Renal cortical epithelial cell (primary cell): ENCODE measurements at places on chromosomes 12 and 14.

- peak; percentile 71 for DNase-seq
Measured at GRCh38 chr14:92425101-92425500, 88.5 kb upstream of the RIN3 start.

- no peak for DNase-seq
Measured at GRCh38 chr14:75453817-75454434, 26.1 kb downstream of the JDP2 start.

DNA sequence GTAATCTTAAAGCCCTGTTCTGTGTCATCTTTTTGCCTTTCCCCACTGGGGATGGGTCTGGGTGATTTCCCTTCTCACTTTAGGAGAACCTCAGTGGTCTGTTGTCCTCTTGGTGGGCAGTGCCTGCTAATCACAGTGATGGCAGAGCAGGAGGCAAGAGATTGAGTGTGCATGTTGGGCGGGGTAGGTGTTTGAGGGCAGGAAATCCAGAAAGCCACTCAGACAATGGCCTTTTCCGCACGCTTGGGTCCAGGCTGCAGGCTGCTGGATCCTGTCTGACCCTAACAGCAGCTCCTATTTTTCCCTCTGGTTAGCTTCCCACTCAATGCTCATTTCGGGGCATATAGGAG, 13.7 kb upstream of the ITGA5 start:
- DNase-seq: no peak

- no peak for DNase-seq
Measured at GRCh38 chr12:51090705-51091229, 7.4 kb upstream of the CSRNP2 start.

DNA sequence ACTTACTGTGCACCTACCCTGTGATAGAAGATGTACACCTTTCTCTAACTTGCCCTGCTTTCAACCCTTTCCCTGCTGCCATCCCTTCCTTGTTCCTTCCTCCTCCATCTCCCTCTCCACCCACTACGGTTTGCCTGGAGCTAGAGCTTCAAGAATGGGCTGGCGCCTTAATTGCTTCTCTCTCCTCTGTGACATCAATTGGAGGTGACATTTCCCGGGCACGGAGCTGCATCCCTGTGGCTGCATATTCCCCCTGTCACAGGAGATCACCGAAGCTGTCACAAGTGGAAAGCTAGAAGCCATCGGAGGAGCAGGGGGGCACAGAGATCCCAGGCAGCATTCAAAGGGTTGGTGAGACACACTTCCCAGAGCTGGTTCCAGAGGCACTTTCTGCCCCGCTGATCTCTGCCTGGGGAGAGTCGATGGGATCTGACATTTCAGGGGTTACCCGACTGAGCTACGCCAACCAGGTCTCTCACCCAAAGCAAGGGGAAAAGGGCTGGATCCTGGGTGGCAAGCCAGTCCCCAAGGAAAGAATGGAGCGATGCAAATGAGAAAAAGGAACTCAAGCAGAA, 604.9 kb downstream of the MED13L start:
- no peak for DNase-seq

- DNase-seq: no peak
Measured at GRCh38 chr12:122079532-122080081, 1.1 kb downstream of the MLXIP start.

DNA sequence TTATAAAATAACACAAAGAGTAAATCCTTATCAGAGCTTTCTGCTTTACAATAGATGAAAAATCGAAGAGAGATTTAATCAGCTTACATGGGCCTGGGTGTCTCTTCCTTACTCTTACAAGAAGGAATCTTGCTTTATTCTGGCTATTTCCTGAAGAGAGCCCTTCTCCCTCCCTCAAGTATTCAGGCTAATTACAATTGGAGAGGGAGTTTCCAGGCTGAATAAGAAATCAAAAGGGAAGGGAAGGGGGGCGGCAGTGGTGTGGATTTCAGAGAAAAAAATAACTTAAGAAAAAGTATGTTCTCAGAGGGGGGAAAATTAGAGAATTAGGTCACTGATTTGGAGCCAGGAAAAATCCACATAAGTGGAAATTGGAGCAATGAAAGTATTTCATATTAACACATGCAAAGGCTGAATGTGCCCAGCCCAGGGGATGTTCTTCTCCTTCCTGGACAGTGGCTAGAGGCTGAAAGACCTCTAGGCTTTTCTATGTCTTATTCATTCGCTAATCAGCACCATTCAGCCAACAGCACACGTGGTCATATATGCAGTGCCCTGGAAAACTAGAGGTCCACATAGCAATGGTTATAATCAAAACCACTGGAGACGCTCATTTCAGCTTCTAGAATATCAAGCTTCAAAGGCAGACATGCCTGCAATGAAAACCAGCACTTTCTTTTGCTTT, 158.9 kb upstream of the BTG1 start:
- peak; percentile 13 for DNase-seq

GRCh38 chr14:22811722-22812121, 3.5 kb downstream of the SLC7A7 start:
- no peak for DNase-seq

DNA sequence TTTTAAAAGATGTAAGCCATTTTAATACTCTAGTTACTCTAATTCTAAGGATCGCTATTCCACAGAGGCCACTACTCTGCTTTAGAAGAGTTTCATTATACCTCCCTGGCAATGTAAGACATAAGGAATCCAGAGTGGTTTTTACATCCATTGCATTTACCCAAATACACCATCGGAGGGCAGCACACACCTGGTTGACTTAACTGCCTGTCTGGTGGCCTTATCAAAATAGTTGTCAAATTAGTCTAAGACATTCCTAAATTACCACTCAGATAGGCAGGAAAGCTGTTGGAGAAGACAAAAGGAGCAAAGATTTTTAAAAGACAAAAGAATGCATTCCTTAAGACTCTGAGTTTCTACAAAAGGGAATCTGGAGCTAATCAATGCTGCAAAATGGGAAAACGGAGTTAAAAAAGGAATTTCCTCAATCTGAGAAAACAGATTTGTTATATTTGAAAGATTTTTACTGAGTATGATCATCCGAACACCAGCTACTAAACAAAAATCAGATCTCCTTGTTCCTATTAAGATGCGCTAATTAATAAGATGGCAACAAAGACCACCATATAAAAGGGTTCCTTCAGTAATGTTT, 33.8 kb upstream of the FGD4 start:
- peak; percentile 77 for DNase-seq

GRCh38 chr14:39609119-39609518, 176.9 kb upstream of the FBXO33 start:
- no peak for DNase-seq

DNA sequence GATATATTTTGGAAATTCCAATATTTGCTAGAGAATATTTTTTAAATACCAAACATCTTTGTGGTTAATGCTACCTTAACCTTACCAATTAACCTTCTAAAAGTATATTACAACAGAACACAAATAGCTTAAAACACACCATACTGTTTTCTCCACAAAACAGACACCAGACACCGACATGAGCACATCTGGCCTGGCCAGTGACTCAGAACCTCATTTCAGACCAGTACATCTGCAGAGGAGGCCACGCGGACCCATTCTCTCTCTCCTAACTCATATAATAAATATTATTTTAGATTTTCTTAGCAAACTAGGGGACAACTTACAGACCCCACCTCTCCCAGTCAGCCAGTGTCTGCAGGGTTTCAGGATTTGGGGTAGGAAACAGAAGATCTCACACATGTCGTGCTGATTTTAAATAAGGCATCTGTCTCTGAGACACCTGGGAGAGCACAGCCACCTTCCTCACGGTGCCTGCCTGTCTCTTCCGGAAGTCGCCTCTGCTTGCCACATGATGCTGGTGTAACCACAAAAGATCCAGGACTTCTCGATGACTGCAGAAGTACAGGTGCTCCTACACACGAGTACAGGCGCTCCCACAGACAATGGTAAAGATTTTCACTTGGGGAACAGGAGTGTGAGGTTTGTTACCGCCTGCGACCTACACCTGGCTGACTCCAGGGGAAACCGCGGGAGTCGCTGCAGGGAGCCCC, 9.7 kb upstream of the ANKLE2 start:
- no peak for DNase-seq

GRCh38 chr12:53729644-53730043, 2.4 kb upstream of the CALCOCO1 start:
- DNase-seq: no peak

DNA sequence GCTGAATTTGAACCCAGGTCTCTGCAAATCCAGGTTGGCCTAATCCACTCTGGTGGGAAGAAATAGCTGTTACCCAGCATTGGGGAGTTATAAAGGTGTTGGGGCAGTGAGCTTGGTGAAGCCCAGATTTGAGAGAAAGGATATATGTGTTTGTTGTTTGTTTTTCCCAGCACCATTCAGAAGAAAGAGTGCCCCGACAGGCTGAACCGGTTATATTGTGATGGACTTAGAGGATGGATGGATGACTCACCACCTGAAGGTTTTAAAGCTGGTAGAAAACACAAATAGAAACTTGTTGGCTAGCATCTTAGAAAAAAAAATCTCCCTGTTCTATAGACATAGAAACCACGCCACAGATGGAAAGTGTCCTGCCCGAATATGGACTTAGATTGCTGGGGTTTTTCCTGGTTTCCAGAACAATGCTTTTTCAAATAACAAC, 404.6 kb downstream of the MED13L start:
- DNase-seq: peak; percentile 48

DNA sequence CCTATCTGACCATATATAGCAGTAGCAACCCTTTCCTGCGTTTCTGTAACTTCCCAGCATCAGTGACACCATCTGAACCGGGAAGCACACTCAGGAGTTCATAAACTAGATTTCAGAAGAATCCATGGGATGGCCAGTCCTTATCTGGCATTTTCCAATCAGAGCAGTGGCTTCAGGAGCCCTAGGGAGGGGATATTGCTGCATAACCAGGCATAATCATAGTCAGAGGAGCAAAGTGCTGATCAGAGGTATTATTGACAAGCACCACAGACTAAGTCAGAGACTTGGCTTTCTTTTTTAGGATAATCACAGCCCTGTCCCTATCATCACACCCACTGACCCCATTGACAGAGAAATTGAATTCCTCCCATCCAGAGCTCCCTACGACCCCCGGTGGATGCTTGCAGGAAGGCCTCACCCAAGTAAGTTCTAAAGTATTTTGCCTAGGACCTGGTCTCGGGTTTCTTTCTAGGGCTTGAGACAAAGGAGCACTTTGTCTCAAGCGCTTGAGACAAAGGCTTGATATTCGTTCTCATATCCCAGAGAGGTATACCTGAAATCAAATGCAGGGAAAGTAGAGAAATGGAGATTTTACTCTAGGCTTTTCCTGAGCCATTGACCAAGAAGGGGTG, 55.1 kb downstream of the FOXN4 start:
- no peak for DNase-seq

DNA sequence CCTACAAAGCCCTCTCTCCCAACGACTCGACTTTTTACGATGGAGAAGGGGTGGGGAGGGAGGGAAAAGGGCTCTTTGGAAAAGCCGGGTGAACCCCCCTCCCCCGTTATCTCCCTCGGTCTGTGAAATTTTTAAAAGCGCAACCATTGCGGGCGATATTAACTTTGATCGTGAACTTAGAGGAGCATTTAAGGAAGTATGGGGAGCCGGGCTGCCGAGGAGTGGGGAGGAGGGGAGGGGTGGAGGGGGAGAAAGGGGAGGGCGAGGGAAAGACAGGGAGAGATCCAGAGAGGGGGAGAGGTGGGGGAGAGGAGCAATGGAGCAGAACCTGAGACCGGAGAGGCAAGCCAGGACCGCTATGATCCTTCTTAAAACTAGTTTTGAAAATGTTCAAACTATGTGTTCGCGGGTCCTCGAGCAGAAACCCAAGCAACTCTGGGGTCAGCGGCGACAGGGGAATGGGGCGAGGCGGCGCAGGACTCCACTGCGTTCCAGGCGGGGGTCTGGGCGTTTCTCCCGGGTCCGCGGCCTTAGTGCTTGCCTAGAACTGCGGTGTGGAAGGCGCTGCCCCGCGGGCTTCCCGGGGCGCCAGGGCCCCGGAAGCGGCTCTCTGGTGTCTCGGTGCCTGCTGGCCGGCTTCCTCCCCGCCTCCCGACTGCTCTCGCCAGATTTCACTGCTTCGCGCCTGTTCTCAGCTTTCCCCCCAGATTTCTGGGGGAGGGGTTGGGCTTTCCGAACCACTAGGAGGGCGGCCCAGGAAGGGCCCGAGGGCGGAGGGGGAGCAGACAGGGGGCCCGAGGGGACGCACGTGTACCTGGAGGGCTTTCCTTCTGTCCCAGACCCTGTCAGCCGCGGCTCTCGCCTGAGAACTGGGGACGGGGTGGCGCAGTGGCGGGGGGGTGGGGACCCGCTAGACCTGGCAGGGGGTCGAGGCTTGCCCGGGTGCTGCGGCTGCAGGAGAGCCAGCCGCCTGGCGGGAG, at the start of gene HOTAIR:
Gene HOTAIR, minus strand, starts transcription at position 871 of the 980 bp plus-strand sequence.
- no peak for DNase-seq

GRCh38 chr14:50041980-50042379, 74.4 kb downstream of the VCPKMT start:
- DNase-seq: no peak

GRCh38 chr12:130573766-130574165, 142.3 kb downstream of the RIMBP2 start:
- no peak for DNase-seq

- DNase-seq: no peak
Measured at GRCh38 chr12:132289356-132290202, 39.8 kb downstream of the GALNT9 start.

DNA sequence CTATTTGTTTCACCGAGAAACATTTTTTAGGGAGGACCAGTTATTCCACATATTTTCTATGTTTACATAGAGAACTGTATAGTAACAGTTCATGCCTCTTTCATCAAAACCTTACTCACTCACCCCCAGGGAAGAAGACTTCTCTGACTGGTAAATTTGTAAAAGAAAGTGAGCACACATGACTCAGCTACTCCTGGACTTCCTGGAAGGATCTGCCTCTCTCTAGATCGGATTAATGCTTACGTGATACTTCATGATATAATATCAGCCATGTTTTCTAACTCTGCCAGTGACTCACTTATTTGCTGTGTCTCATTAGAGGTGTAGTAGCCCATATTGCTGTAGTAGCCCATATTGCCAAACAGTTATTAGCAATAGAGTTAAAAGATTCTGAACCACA, 494.3 kb upstream of the ATXN7L3B start:
- peak; percentile 87 for DNase-seq

DNA sequence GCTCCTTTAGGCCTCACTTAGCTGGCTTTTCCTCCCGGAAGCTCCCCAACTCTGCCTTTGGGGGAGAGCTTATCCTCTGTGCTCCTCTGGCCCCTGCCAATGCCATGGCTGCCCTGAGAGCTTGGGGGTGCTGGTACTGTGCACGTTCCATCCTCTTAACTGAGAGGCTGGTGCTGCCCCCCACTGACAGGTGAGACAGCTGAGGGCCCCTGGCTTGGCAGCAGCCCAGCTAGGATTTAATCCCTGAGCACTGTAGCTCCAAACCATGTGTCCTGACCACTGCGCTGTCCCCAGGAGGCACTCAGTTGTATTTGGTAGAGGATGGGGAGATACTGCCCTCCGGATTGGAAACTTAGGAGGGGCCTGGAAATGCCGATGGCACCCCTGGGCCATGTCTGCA, 46.1 kb downstream of the UBE3B start:
- DNase-seq: no peak
